ENCODE measurements at places on chromosomes 16 and 17.

DNA sequence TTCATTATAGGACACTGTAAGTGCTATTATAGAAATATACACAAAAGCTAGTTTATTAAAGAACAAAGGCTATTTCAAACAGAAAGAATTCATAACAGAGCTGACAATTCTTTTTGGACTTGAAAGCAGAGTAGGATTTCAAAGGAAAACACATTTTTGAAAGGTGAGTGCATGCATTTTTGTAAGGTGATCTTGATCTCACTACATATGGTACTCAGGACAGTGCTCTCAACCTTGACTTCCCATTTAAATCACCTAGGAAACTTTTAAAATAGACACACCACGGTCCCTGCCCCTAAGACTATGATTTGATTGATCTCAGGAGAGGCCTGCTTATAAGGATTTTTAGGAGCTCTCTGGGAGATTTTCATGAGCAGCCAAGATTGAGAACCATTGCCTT lies 1362.0 kb downstream of the CDH8 start:
- no peak for DNase-seq

DNA sequence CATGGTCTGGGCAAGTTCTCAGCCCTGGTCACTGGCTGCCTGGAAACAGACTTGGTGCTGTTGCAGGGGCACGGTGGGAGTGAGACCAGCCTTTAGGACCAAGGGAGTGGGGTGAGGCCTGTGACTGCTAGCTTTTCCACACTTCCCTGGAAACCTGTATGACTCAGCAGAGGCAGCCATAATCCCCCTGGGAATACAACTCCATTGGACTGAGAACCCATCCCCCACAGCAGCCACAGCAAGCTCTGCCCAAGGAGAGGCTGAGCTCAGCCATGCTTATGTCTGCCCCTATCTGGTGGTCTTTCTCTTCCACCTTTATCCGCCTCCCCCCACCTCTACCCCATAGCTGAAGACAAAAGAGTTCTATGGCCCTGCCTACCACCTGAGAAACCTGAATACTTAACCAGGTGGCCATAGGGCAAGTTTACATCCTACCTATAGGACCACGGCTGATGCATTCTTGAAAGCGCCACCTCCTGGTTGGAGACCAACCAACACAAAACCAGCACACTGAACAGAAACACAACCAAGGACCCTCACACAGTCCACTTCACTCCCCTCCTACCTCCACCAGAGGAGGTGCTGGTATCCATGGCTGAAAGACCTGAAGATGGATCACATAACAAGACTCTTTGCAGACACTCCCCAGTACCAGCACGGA lies 816.2 kb upstream of the SOX9 start:
- DNase-seq = no peak

- DNase-seq = peak; percentile 84
Measured at GRCh38 chr17:50707289-50708049, at the start of gene ANKRD40. ANKRD40 (minus strand) TSS chr17:50707914; CDS start chr17:50707654, 260 bp downstream.

GRCh38 chr16:81179219-81179618 lies 59.3 kb upstream of the BCO1 start:
- no peak for DNase-seq

DNA sequence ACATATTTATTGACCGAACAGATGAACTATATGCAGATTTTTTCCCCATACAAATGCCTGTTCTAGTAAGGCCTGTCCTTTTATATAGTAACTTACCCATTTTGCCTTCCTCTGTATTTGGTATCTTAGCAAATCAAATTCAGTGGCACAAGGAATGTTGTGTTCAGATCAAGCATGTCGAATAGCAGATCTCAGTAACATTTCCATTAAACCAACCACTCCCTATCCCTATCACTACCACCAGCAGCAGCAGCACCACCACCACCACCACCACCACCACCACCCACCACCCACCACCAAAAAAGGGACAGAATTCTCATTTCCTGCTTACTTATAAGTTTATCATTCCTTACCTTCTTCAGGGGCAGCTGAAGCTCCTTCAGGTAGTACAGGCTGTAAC lies 94.7 kb downstream of the TRIM37 start:
- DNase-seq = no peak

GRCh38 chr17:8018436-8018835 lies 16.0 kb downstream of the GUCY2D start:
- no peak for DNase-seq

DNA sequence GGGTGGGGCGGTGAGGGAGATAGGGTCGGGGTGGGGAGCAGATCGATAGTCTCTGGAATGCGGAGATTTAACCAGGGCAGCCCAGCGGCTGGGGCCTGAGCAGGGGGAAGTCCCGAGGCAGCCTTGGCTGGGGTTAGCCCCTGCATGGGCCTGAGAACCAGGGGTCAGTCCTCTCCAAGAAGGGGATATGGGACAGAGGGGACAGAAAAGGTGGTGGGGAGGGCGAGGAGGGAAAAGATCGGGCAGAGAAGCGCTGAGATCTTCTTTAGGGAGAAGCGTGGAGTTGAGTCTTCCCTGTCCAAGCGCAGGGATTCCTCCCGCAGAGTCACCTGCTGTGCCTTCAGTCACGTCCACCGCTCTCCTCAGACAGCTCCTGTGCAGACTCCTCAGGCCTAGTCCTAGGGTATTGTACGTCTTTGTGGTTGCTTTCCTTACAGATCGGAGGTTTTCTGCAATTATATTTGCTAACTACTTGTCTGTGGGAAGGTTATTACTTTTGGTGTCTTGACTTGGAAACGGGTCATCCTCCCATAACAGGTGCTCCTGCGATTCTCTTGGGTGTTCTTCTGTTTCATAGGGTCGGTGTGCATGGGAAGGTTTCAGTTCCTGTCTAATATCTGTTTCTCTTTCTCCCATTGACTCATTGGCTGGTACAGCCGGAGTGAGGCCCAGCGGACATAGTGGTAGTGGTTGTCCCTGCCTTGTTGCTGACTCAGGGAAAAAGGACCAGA lies 952 bp downstream of the CD300A start:
- DNase-seq = no peak

DNA sequence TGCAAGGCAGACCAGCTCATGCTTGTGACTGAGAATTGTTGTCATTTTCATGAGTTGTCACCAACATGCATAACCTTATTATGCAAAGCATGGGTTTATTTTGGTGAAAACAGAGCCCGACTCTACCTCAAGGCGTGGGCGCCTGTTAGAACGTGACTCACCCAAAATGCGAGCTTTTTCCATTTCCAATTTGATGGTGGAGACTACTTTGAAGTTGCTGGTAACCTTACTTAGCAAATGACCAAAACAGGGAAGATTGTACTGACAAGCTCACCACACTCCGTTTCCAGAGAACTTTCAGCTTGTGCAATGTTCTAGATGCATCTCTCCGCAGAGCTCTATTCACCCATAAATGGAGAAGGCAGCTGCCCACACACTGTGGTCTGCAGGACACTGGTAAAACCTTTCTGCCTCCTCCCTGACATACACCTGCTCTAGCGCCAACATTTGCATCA lies 284.5 kb downstream of the MAF start:
- peak; percentile 24 for DNase-seq

DNA sequence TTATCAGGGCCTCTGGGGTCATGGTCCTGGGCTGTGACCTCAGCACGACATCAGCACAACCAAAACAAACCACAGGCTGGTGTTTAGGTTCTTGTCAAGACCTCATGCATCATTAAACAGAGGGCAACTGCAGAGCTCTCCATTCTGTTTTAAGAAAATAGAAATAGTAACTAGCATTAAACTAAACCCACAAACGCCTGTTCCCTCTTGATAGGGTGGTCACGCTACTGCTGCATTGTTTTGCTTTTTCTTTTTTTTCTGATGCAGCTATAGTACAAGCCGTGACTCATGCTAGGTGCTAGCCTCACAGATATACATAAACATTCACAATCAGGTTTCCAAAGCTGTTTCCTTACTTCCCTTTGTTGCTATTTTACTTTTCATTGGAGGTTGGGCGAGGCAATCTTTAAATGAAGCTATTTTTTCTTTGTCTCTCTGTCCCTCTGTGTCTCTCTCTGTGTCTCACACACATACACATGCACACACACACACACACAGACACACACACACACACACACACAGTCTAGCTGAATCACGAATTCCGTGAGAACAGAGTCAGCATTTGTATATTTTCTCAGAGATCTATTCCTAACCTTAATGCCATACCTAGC lies 310.3 kb downstream of the CDH13 start:
- DNase-seq = no peak

GRCh38 chr17:70292366-70292765 lies 123.0 kb downstream of the KCNJ2 start:
- no peak for DNase-seq

GRCh38 chr16:48522041-48522440 lies 87.9 kb downstream of the N4BP1 start:
- no peak for DNase-seq

- DNase-seq = no peak
Measured at GRCh38 chr17:1720856-1721386, 3.6 kb upstream of the WDR81 start.

DNA sequence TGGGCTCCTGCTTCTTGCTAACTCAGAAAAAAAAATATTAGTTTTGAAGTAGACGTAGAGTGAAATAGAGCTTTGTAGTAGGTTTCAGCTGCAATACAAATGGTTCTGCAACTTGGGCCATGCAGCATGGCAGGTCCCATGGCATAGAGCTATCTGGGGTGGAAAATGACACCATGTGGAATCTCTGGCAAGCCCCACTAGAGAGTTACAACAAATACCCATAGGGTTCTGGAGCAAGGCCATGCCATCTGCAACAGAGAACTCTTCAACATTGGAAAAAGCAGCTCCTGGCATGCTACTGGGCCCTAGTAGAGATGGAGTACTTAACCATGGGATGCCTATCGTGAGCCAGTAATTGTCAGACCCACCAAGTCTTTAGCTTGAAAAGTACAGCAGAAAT lies 25.3 kb upstream of the RBBP6 start:
- DNase-seq = no peak

GRCh38 chr17:45426561-45426960 lies 6.1 kb downstream of the ARHGAP27 start:
- no peak for DNase-seq

- DNase-seq = no peak
Measured at GRCh38 chr17:78960928-78961327, 18.8 kb downstream of the LGALS3BP start.

- no peak for DNase-seq
Measured at GRCh38 chr16:21161211-21161610, 2.7 kb downstream of the LDAF1 start.

- DNase-seq = no peak
Measured at GRCh38 chr17:32269377-32269776, 3.7 kb downstream of the RHBDL3 start.

DNA sequence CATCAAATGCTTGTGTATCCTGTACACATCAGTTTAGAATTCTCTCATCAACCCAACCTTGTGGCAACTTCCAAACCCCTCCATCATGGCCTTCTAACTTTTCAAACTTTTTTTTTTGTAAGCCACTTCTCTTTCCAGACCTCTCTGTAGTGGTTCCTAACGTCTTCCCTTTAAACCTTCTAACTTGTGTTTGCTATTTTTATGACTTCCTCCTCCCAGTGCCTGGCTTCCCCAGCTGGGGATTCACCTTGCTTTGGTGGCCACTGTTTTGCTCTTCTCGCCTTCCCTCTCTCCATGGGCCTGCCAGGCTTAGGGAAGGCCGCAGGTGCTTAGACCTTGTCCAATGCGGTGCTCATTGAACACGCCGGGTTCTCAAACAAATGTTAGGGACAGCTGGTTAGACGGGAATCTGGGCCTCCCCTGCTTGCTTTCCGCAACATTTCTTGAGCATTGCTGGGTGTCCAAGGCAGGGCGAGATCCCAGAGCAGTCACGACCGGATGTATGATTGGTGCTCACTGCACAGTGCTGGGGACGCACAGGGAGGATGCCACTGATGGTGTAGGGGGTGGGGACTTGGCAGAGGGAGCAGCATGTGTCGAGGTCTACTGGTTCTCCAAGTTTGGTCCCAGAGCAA lies 1.1 kb upstream of the XYLT2 start:
- no peak for DNase-seq

GRCh38 chr16:27994686-27995085 lies 68.8 kb downstream of the GSG1L start:
- DNase-seq = no peak

- no peak for DNase-seq
Measured at GRCh38 chr16:635573-636205, 416 bp downstream of the METTL26 start.

DNA sequence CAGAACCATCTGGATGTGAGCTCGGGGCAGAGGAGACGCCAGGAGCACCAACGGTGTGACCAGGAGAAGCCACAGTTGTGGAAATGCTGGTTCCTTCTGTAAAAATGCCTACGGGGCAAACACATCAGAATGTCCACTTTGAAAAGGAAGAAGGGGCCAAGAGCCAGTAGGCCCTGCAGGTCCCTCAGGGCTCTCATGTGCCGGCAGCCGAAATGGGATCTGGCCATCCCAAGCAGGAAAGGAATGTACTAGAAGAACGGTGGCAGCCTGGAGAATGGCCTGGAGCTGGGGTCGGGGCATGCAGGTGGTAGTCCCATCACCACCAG lies 162.1 kb upstream of the PLCG2 start:
- no peak for DNase-seq

GRCh38 chr16:74511961-74512360 lies 90.7 kb upstream of the CLEC18B start:
- DNase-seq = no peak

- no peak for DNase-seq
Measured at GRCh38 chr16:79047337-79047736, 553.2 kb downstream of the MAF start.

DNA sequence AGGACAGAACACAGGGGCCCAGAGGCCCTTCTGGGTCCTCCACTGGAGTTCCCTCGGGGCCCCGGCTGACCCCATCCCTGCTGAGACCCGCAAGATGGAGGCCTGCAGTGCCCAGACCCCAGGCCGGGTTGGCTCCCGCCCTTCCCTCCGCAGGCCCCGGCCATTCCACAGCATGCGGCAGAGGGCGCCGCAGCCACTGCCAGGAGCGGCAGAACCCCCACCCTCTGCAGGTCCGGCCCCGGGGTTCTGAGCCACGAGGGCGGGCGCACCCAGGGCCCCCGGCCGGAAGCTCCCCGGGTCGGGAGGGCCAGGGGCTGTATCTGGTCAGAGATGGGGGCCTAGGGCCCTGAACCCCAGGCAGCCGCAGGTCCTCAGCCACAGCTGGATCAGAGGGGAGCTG lies 2.4 kb upstream of the PERCC1 start:
- no peak for DNase-seq

GRCh38 chr16:84137287-84137686 lies 7.7 kb downstream of the HSDL1 start:
- no peak for DNase-seq

- no peak for DNase-seq
Measured at GRCh38 chr16:12917653-12918052, 16.3 kb downstream of the SHISA9 start.

GRCh38 chr17:57876023-57876865 lies 26.4 kb upstream of the MRPS23 start:
- no peak for DNase-seq

GRCh38 chr16:15947983-15948509 lies 1.4 kb upstream of the ABCC1 start:
- no peak for DNase-seq

- no peak for DNase-seq
Measured at GRCh38 chr17:32341141-32341856, 674 bp downstream of the C17orf75 start.
